Erythroblast (primary cell): ENCODE measurements at places on chromosomes 3 and 15.

GRCh38 chr15:89749951-89750559, 994 bp downstream of the MESP1 start:
- DNase-seq: peak; percentile 27

DNA sequence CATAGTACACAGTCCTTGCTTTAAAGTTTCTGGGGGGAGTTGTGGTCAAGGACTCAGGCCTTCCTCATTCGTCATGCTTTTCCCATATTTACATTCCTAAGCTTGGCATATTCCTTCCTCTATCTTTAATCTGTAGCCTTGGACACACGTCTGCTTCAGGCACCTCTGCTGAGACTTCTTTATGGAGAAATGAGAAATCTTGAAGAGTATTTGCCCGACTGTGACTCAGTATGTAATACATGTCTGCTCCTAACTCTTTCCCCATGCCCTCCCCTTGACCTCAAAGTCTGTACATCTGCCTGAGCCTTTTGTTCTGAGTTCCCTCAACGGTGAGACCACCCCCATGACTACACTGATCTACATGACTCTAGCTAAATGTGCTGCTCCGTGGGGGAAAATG, 246.1 kb downstream of the SI start:
- DNase-seq: no peak

DNA sequence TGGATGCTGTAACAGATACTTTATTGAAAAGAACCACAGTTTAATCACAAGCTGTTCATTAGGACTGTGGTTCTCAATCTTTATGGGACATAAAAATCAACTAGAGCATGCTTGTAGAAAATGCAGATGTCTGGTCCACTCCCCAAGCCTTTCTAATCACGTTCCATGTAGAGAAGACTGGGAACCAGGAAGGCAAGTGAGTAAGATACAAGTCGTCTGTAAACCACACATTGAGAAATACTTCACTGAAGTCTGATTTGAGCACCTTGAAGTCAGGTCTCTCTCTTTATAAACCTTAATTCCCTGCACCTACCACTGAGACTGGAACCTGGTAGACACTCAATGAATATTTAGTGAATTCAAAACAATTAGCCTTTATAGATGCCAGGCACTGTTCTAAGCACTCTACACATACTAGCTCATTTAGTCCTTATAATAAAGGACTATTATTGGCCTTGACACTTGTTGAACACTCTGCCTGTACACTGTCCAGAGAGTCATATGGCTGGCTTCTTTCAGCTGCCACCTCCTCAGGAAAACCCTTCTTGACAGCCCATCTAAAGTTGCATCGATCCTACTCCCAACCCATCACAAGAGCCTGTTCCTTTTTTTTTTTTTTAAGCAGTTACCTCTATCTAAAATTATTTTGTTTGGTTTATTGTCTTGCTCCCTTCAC, 59.0 kb upstream of the CMSS1 start:
- no peak for DNase-seq

DNA sequence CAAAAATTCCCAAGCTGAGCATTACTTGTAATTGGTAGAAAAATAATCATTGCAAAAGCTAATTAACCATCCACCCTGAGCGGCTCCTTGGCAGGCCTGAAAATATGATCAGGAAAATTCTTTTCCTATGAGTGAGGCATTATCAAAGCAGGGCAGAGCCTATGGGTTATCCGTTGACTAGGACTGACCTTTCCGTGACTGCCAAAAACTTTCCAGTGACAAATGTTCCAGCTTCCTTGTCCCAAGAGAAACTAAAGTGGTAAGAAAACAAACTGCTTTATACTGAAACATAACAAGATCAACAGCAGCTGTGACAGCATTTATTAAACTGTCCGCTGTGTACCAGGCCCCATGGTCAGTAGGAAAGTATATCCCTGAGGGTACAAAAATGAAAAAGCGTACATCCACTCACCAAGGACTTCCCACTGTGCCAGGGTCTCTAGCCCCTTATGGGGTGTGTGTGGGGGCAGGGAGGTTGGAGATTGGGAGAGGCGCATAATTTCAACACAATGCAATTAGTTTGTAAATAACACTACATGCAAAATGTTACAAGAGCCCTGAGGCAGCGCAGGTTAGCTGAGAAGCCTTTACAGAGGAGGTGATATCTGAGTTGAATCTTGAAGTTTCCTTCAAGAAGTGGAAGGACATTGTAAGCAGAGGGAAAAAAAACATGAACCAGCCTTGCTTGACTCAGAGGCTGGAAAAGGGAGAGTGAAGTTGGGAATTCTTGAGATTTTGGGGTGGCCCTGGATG, 8.5 kb downstream of the LIPC start:
- DNase-seq: no peak

- DNase-seq: no peak
Measured at GRCh38 chr15:89858661-89859458, 34.9 kb downstream of the AP3S2 start.

- DNase-seq: no peak
Measured at GRCh38 chr15:67125589-67126502, 60.4 kb downstream of the SMAD3 start.

- DNase-seq: peak; percentile 81
Measured at GRCh38 chr15:67097930-67098740, 32.7 kb downstream of the SMAD3 start.

- no peak for DNase-seq
Measured at GRCh38 chr3:41265011-41265545, 65.8 kb downstream of the CTNNB1 start.

DNA sequence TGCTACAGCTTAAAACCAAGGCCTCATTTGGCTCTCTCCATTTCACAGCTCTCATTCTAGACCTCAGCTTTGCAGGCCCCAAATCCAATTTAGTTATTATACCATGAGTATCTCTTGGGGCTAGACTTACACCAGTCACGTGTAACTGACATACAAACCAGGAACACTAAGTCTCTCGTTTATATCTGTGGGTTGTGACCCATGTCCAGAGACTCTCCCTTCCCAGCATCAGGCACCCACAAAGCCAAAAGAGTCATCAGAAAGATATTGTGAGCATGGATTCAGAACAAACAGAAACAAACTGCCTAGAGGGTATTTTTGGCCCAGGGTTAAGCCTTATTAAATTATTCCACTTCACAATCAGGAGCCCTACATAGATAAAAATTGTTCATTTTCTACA, 5.6 kb upstream of the CCDC13 start:
- no peak for DNase-seq
